ENCODE measurements at places on chromosomes 6 and 20.

- DNase-seq, result no peak
Observed at GRCh38 chr6:66344796-66345195, 637.8 kb upstream of the EYS start.

DNA sequence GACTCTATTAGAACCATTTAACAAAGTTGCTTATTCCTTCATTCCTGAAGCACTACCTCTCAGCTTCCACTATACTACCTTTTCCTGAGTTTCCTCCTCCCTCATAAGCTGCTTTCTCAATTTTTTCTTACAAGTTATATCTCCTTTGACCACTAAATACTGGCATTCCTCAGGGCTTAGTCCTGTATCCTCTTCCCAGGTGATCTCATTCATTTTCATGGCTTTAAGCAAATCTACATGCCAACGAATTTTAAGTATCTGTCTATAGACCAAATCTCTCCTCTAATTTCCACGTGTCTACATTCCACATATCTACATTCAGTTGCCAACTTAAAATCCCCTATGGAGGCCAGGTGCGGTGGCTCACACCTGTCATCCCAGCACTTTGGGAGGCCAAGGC, 134.7 kb downstream of the BTBD9 start:
- DNase-seq, result no peak

DNA sequence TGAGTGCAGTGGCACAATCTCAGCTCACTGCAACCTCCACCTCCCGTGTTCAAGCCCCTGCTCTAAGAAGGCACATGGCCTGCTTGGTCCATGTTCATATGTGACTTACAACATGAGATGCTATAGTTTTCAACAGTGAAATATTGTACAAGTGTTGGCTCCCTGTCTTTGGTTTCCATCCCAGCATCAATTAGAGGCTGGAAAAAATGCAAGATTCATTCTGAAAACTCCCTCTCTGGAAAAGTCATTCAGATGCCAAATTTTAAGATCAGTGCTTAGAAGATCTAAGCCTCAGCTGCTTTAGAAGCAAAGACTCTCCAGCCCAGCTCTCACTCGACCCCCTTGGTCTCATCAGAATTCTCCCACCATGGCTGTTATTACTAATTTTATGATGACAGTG, 398.9 kb downstream of the KIF16B start:
- DNase-seq, result no peak

DNA sequence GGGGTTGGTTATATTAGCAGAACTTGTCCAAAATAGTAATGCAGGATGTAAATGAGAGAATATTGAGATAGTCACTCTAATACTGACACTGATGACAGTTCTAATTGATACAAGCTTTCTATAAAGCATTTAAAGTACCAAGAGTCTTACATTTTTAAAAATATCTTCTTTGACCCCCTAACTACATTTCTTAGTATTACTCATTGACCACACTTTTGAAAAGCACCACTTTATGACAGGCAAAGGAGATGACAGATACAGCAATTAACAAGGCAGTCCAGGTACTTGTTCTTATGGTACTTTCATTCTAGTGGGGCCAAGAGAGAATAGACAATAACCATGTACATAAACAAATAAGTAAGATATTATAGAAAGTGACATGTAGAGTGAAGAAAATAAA, 139.4 kb upstream of the EYA4 start:
- no peak for DNase-seq

GRCh38 chr6:156390621-156391020, 386.6 kb upstream of the ARID1B start:
- DNase-seq, result no peak

DNA sequence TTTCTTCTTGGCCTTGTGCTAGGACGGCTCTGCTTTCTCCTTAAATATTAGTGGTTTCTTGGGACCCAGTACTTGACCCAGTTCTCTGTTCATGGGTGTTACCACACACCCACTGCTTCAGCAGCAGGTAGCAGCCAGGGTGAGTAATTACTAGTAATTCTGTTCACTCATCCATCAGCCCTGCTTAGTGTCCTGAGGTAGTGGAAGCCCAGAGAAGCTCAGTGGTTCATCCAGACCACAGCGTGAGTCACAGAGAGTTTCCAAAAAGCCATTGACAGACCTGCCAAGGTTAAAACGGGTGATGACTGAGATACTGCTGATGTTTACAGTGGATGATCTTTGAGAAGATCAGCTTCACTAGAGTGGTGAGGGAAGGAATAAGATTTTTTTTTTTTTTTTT, 51.7 kb upstream of the HINT3 start:
- DNase-seq, result no peak

All from foreskin melanocyte (primary cell).